Coronary artery (tissue), 2 donors: ENCODE measurements at places on chromosomes 11 and 22.

GRCh38 chr22:37484480-37485394 lies 1.4 kb downstream of the MFNG start:
- no peak for DNase-seq

- DNase-seq = no peak
Measured at GRCh38 chr22:38850941-38851849, 7.4 kb upstream of the NPTXR start.

DNA sequence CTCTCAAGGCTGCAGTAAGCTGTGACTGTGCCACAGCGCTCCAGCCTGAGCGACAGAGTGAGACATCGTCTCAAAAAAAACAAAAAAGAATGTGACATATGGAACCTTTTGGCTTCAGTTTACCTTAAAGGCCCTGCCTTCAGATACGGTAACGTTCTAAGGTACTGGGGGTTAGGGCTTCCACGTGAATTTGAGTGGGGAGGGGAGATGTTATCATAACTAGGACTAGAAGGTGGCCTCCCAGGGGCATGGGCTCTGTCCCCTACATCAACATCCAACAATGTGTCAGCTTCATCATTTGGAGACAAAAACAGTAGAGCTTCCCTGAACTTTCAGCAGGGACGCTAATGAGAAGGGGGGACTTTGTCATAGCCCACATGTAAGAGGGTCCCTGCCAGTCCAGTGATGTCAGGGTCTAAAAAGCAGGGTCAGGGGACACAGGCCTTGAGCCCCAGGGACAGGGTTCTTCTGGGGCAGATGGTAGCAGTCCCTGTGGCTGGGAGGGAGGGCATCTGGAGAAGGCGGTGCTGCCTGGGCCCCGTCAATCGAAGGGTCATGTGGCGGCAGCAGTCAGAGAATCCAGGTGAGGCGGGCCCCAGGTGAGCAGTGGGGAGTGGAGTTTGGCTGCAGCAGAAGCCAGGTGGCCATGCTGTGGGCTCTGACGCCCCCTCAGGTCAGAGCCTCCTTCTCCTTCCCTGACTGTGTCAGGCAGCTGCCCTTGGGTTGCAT lies 79.8 kb downstream of the BCR start:
- no peak for DNase-seq

DNA sequence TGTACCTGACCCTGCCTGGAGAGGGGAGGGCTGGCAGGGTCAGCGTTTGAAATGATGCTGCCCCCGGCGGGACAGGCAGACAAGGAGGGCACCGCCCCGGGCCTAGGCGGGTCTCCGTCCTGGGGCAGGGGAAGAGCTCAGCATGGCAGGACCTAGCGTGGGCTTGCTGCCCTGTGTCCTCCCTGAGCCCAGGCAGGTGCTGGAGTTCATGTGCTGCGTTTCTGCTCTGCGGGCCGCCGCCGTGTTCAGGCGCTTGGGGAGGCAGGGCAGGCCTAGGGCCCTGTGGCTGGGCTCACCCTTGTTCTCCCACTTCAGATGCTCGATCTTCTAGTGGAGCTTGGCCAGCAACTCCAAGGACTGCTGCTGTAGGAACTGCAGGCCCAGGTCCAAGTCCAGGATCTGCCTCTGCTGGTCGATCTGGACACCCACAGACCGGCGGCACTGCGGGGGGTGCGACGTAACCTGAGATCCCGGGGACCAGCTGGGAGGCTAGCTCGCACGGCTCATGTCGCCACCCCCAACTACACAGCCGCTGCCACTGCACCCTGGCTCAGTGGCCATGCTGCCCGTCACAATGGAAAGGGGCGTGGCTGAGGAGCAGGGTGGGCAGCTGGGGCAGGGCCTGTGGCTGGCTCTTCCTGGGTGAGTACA lies 84.4 kb downstream of the MED15 start:
- DNase-seq = no peak

DNA sequence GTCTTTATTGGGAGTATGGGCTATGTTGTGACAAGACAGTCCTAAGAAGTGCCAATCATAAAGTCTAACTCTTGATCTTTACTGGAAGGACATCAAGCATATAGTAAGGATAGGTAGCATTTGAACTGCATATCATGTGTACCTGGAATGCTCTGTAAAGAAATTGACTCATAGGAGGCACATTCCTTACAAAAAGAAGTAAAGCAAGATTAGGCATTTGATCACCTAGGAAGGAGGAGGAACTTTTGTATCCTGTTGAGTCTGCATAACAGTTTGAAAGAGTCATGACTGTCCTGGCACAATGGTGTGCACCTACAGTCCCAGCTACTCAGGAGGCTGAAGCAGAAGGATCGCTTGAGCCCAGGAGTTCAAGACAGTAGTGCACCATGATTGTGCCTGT lies 42.2 kb upstream of the DNAJB7 start:
- DNase-seq = no peak

DNA sequence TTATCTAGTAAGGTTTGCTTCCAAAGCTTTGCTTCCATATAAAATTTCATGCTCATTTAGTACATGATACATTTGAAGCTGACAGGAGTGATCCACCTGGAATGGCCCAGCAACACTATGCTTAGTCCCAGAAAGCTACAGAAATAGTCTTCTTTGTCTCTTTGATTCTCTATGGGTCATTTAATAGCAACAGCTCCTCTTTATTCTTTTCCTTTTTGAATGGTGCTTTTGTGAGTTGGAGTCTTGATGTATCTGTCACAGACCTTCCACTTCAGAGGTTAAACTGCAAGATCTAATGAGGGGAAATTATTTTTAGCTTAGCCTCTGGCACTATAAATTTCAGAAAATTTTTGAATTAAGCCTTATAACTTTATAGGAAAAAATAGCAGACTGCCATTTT lies 509.5 kb downstream of the KCNA4 start:
- DNase-seq = no peak

DNA sequence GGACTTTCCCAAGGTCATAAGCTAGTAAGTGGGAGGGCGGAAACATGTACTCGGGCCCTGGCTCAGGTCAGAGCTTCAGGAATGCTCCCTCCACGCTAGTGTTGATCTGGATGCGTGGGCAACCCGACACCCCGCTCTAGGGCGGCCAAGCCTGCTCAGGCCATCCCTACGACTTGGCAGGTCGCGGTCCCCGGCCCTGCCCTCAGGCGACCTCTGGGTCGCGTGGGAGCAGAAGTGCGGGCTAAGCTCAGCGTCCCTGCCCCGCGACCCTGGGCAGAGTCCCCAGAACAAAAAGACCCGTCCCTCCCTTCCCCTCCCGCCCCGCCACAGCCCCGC lies 781 bp upstream of the TEF start:
- peak; percentile 95 for DNase-seq

DNA sequence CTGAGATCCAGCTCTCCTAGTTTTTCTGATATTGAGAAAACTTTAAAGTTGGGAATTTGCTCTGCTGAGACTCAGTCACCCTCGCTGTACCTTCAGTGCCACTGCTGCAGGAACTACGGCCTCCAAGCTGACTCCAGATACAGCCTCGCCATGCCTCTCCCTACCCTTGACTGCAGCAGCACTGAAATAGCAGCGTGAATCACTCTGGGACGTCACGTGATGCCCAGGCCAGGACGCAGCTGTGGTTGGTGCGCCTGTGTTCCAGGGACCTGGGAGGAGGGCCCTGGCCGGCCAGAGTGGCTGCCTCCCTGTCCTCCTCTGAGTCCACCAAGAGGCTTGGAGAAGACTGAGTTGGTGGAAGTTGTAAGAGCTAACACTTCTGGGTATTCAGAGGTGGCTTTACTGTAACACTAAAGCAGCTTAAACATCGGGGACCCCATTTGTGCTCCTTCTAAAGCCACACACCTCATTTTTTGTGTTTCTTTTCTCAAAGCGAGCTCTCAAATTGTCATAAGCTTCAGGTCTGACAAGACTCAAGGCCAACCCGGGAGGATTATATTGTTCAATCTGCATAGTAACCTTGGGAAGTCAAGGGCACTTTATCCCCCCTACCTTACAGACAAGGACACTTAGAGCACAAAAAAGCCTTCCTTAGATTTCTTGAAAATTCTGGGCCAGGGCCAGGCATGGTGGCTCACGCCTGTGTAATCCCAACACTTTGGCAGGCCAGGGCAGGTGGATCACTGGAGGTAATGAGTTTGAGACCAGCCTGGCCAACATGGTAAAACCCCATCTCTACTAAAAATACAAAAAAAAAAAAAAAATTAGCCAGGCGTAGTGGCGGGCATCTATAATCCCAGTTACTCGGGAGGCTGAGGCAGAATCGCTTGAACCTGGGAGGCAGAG lies 4.2 kb upstream of the STIP1 start:
- DNase-seq = peak; percentile 97

- DNase-seq = no peak
Measured at GRCh38 chr22:43988116-43988820, 33.0 kb downstream of the SAMM50 start.

DNA sequence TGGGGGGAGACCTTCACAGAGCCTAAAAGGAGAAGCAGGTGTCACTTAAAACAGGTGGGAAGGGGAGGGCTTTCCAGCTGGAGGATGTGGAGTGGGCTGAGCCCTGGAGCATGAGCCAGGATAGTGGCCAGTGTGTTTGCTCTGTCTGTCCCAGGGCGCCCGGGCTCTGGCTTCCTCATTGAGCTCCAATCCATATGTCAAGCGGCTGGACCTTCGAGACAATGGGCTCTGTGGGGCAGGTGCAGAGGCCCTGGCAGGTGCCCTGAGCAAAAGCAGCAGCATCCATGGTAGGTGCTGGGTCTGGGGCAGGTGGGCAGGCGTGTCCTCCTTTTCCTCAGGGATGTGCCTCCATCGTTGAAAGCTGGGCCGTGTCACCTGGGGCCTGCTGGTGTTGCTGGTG lies 2.0 kb downstream of the LRRC74B start:
- DNase-seq = no peak

- no peak for DNase-seq
Measured at GRCh38 chr22:25054943-25055511, 102.5 kb downstream of the KIAA1671 start.

DNA sequence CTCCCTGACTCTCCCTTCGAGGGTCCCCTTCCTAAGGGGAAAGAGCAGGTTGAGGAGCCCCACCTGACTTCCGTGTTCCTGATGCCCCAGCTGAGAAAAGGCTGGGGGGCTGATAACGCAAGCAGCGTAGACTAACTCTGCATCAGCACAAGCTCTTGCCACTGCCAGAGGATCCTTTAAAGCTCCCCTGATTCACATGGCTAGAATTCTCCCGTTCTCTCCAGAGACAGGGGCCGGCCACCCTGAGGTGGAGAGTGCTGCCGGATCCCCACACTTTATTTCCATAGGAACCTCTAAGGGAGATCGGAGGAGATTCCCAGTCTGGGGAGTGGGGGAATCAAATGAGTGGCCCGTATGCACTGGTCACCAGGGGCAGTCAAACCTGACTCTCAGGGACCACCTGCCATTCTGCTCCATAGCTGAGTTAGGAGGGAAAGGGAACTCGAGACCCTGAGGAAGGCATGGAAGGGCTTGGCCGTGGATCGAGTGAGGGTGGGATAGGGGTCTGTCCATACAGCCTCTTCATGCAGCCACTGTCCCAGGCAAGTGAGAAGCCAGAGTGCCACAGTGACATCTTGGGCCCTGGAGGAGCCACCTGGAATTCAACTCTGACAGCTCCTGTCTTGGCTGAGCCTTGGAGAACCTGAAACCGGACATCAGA lies 1.4 kb upstream of the VSIG10L2 start:
- DNase-seq = peak; percentile 55

DNA sequence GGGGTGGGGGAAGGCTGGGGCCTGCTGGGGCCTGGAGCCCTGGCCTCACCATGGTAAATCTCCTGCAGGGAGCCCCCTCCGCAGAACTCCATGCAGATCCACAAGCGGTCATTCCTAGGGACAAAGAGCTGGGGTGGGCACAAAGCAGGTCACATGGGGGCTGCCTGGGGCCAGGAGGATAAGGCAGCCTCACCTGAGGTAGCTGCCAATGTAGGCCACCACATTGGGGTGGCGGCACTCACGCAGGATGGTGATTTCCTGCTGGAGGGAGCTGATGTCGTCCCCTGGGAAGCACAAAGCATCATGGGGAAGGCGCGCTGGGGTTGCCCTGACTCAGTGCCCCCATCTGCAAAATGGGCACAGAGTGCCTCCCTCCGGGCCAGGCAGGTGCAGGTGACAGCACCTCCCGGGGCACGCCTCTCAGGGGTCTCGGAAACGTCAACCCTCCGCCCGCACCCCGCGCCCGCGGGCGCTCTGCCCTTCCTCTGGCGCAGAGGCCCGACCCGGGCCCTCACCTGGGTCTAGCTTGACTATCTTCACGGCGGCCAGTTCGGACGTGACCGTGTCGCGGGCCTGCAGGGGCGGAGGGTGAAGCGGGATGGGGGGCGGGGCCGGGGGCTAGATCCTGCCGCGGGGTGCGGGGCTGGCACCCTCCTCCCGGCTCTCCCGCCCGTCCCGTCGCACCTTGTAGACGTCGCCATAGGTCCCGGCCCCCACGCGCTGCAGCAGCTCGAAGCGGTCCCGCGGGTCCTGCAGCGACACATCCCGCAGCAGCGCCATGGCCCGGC lies 450 bp downstream of the MAP4K2 start:
- no peak for DNase-seq

GRCh38 chr11:100948936-100949335 lies 180.7 kb downstream of the PGR start:
- DNase-seq = no peak

DNA sequence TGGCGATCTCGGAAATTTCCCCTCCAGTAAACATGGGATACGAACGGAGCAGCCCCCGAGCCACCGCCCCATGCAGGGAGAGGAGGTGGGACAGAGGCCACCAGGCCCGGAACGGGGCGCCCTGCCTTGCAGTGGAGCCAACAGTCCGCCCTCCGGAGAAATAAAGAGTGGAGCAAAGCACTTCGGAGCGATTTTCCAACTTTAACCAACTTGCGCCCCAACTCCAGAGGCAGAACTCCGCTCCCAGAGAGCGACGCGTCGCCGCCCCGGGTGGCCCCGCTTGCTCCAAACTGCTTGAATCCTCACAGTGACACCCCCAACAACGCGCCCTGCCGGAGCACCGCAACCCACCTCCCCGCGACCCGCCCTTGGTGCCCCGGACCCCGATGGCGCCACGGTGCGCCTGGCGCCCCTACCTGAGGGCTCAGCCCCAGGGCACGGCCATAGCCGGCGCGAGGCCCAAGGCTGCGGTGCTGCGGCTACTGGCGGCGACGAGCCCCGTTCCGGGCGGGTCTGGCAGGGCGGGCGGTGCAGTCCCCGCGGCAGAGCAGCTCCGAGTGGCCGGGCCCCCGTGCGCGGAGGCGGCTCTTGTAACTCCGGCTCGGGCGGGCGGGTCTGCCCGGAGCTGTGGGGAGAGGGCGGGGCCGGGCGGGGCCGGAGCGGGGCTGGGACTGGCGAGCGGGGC lies at the start of gene AHNAK:
Gene AHNAK (minus strand): TSS at position 563 of the 685 bp plus-strand sequence. CDS start 10,708 bp downstream, outside the sequence.
- peak; percentile 92 for DNase-seq

- DNase-seq = no peak
Measured at GRCh38 chr11:104464691-104465090, 300.7 kb upstream of the PDGFD start.

DNA sequence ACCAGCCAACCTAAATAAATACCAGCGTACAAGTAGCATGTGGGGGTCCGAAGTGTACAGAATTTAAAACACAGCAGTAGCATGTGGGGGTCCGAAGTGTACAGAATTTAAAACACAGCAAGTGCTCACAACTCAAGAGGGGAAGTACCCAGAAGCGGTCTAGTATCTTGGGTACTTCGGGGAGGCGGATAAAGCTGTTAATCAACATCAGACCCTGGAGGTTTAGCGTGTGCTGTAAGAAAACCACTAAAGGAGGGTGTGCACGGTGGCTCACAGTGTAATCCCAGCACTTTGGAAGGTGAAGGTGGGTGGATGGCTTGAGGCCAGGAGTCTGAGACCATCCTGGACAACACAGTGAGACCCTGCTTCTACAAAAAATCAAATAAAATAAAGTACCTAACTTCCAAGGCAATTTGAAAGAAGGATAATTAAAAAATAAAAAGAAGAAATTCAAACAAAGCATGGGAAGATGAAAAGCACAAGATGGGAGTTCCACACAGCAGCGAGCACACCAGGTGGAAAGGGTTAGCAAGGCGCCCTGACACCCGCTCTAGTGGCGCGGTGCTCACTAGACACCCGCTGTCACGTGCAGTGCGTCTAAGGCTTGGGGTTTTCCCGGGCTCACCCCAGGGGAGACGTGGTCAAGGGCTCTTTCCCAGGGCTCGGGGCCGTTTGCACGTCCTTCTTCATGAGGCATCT lies 35.0 kb upstream of the MOB2 start:
- DNase-seq = no peak
